ENCODE measurements at places on chromosomes 3 and 15.

- DNase-seq = no peak
These were observed 211.2 kb downstream of the CNTN3 start for GRCh38 chr3:74403307-74403706.

- DNase-seq = no peak
These were observed 106.7 kb upstream of the FHIT start for GRCh38 chr3:61357902-61358301.

DNA sequence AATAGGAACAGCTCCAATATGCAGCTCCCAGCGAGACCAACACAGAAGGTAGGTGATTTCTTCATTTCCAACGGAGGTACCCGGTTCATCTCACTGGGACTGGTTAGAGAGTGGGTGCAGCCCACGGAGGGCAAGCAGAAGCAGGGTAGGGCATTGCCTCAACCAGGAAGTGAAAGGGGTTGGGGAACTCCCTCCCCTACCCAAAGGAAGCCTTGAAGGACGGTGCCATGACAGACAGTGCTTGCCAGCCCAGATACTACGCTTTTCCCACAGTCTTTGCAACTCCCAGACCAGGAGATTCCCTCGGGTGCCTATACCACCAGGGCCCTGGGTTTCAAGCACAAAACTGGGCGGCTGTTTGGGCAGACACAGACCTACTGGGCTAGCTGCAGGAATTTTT is 576.9 kb upstream of the NECTIN3 start:
- DNase-seq = no peak

GRCh38 chr3:176632925-176633324 is 564.4 kb downstream of the TBL1XR1 start:
- no peak for DNase-seq

DNA sequence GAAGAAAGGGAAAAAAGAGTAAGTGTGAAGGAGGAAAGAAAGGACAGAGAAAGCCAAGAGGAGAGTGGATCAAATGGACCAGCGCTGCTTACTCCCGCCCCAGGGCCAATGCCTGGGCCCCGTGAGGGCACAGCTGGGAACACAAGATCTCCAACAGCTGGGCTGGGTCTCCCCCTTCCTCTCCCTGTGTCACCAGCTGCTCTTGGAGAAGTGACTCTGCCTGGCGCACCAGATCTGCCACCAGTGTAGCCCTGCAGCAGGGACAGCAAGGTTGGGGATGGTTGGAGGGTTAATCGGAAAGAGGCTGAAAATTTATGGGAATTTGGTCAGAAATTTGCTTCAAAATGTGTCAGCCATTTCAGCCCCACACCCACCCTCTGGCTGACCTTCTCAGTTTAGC is 8.4 kb downstream of the CDAN1 start:
- DNase-seq = no peak

GRCh38 chr15:60070838-60071493 is 66.9 kb downstream of the FOXB1 start:
- no peak for DNase-seq

DNA sequence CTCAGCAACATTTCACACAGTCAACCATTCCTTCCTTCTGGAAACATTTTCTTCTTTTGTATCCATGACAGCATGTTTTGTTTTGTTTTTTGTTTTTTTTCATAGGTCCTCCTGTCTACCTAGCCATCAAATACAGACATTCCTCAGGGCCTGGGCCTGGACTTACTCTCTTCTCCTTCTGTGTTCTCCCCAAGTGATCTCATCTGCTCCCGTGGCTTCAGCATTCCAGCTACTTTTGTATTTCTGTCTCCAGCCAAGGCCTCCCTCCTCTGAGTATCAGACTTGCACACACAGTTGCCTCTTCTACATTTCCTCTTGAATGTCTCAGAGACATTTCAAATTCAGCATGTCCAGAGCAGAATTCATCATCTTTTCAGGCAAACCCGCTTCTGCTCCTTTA is 82.4 kb downstream of the HCN4 start:
- DNase-seq = no peak

- DNase-seq = no peak
These were observed 463.4 kb downstream of the ZIC1 start for GRCh38 chr3:147872568-147872967.

GRCh38 chr3:159208050-159208449 is 406.2 kb downstream of the MFSD1 start:
- DNase-seq = no peak

DNA sequence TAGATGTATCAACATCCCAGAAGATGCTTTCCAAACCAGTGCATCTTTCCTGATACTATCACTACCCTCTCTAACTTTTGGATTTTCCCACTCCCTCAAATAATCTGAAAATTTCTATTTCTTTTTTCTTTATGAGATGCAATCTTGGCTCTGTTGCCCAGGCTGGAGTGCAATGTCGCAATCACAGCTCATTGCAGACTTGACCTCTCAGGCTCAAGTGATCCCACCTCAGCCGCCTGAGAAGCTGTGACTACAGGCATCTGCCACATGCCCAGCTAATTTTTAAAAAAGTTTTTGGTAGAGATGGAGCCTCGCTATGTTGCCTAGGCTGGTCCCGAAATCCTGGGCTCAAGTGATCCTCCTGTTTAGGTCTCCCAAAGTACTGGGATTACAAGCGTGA is 239.7 kb downstream of the SUCLG2 start:
- DNase-seq = no peak

DNA sequence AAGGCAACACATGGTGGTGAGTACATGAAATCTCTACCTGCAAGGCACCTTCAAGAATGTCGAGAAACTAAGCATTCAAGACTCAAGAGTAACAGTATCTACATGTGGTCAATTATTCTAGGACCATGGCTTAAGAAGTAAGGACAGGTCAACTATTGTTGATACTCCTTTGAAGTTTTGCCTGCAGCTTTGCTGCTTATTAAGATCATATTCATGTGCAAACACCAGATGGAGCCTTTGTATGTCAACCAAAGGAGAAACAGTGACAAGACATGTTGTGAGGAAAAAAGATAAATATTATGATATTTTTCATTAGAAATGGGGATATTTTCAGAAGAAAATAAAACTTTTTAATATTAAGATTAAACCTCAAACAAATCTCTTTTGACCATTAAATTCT is 52.3 kb upstream of the FGF7 start:
- DNase-seq = no peak

- DNase-seq = no peak
These were observed 23.9 kb upstream of the XIRP1 start for GRCh38 chr3:39216176-39216790.

- DNase-seq = no peak
These were observed 57.4 kb downstream of the ZNF148 start for GRCh38 chr3:125317761-125318160.

- no peak for DNase-seq
These were observed 114.9 kb upstream of the RPL32 start for GRCh38 chr3:12956316-12956660.
